ENCODE measurements at places on chromosomes 7 and 10.

- no peak for DNase-seq
Measured at GRCh38 chr7:107834401-107834800, 31.4 kb upstream of the SLC26A3 start.

GRCh38 chr7:99437946-99438572, 539 bp downstream of the PTCD1 start:
- DNase-seq, result no peak

DNA sequence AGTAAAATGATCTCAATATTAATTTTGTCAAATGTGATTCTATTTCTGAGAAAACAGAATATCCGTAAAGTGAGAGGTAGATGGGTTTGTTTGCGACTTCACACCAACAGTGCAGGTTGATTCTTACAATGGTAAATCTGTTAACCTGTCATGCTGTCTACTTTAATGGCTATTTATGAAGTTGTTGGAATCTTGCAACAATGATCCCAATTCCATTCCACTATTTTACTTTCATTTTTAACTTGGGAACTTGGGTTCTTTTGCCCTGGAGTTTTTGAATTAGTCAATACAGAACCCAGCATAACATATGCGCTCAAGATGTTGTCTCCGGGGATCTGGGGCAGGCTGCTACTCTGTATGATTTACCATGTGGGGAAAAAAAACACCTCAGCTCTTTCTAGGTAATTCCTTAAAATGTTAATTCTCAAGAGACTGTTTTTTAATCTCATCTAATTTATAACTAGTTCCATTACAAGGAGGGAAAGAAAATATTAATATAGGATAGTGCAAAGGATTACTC, 1.2 kb downstream of the LGI1 start:
- DNase-seq, result peak; percentile 30

DNA sequence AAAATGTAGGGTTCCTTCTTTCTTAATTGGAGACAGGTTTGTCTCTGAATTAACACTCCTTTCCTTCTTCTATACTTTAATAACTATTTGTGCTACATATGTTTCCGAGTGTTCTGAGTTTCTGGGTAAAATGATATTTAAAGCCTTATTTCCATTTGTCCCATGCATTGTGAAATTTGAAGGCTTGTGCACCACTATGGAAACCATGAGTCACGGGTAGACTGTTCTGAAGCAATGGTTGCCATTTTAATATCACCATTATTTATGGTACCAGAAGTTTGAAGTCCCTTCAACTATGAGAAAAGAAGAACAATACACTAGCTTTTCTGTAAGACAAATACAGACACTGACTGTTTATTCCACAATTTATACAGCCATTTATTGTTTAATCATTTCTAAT, 44.7 kb upstream of the ZEB1 start:
- DNase-seq, result no peak

- no peak for DNase-seq
Measured at GRCh38 chr10:97280783-97281182, 11.7 kb downstream of the ARHGAP19 start.

- peak; percentile 24 for DNase-seq
Measured at GRCh38 chr7:70072220-70072619, 473.9 kb downstream of the AUTS2 start.

GRCh38 chr10:86284355-86285105, 82.1 kb downstream of the GRID1 start:
- no peak for DNase-seq

DNA sequence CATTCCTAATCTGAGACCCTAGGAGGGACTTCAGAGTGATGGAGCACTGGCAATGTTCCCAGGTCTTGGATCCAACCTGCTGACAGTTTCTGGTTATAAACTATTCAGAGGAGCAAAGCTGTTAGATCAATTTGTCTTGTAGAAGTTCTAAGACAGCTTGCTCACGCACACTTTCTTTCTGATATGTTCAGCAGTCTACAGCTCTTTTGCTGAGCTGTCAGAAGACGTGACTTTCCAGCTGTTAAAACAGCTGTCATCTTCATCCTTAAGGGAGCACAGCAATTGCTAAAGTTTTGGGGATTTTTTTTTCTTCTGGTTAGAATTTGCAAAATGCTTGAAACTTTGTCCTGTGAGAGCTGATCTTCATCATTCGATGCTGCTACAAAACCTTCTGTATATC, 823.1 kb downstream of the SORCS1 start:
- DNase-seq, result no peak

GRCh38 chr10:29656451-29656992, 21.8 kb upstream of the SVIL start:
- DNase-seq, result no peak

DNA sequence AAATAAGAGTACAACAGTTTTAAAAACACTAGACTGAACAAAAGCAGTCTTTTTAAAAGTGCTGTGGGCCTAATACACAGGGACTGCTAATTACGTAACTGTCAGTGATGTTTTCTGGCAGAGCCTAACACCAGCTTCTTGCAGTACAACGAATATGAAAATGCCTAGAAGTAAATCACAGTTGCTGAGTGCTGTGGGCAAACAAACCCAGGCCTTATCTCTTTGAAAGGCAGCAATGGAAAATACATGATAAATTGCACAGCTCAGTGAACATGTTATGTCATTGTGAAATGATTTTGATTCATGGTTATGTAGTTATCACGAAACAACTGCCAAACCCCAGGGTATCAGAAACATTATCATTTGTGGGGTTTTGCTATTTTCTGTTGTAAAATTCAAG, 428.4 kb downstream of the GFRA1 start:
- DNase-seq, result peak; percentile 21

DNA sequence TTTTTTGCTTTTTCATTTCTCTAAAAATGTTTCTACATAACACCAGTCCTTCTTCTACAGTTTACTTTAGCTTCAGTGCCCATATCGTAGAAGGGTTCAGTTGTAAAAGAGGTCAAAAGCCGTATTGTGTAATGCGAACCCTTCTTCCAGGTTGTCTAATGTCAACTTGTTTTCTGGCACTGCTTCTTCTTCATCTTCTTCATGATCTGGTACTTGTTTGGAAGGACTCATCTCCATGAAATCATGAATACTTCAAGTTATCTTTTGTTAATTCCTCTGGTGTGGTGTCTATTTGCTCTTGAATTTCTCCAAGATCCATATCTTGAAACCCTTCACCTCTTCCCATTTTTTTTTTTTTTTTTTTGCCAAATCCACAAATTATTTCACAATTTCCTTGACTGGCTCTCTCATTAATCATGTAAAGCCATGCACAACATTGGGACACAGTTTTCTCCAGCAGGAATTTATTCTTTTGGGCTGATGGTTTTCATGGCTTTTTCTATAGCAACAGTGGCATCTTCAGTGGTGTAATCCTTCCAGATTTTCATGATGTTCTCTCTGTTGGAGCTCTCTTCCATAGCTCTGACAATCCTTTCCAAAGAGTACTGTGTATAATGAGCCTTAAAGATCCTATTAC, 85.1 kb downstream of the CPED1 start:
- DNase-seq, result no peak

DNA sequence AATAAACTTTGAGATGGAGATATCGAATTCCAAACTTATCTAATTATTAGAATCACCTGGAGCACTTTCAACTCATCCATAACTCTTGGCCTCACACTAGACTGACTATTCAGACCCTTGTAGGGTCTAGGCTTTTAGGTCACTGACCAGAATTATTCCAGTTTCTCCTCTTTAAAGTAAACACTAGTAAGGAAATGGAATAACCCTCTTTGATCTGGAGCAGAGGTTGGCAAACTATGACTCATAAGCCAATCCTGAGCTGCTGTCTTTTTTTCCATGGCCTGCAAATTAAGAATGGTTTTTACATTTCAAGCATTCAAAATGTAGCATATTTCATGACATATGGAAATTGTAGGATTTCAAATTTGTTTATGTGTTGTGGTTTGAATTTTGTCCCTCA, 1601.9 kb downstream of the REEP3 start:
- DNase-seq, result no peak

GRCh38 chr10:75950997-75951589, 519.7 kb downstream of the LRMDA start:
- DNase-seq, result no peak

DNA sequence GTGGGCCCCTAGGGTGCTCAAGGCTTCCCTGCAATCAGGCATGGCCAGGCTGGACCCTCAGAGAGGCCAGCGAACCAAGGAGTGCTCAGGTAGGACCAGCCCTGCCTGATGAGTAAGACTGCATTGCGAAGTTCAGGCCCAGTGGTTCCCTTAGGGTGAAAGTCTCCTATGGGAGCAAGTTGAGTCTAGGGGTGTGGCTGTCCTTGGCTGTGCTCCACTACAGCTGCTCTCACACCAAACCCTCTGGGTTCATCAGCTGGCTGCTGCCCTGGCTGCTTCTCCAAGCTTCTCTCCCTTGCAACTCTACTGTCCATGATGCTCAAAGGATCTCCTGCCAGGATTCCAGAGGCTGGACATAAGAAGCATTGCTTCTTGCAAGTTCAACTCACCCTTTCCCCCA, 18.7 kb downstream of the FAM25A start:
- DNase-seq, result peak; percentile 9

DNA sequence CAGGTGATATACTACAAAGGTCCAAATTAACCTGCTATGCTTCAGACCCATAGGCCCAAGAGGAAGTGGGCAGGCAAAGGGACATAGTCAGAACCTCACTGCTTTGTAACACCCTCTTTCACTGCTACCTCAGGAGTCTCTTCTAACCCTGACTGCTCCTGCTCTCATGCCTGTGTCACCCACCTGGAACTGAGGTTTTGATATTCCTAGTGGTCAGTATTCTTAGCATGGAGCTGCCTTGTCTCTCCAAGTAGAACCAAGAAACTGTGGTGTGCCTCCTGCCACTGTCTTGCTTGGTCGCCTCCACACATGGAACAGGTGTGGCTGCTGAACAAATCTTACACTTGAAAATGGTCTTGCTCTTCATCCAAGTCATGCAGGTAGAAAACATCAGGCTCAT, 677.5 kb downstream of the XPNPEP1 start:
- DNase-seq, result no peak

- DNase-seq, result no peak
Measured at GRCh38 chr10:3691482-3691881, 93.5 kb downstream of the KLF6 start.

DNA sequence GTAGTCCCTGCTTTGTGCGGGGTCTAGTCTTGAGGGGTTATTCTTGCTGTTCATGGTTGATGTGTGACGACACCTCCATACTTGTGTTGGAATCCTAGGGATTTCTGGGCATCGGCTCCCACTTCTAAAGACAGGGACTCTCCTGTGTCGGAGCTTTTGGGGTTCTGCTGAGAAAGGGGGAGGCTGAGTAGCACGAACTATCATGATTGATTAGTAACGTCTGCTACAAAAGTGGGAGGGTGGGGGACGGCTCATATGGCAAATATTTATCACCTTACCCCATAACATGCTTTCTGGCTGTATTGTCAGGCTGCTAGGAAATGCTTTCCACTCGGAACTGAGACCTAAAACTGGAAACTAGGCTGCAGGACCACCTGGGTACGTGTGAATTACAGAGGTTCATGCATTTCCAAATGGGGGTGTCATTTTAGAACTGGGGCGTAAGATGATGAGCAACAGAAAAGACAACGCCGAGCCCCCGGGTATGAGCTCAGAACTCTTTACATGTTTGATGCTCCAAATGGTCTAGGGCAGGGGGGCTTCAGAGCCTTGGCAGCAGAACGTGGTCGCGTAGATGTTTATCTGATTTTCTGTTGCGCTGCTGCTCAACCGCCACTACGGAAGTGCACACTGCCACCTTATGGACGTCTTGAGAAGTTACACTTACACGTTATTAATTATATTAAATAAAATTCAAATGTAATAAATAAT, 15.1 kb upstream of the NME8 start:
- DNase-seq, result peak; percentile 67

- DNase-seq, result no peak
Measured at GRCh38 chr10:132545659-132546367, 8.2 kb downstream of the INPP5A start.

DNA sequence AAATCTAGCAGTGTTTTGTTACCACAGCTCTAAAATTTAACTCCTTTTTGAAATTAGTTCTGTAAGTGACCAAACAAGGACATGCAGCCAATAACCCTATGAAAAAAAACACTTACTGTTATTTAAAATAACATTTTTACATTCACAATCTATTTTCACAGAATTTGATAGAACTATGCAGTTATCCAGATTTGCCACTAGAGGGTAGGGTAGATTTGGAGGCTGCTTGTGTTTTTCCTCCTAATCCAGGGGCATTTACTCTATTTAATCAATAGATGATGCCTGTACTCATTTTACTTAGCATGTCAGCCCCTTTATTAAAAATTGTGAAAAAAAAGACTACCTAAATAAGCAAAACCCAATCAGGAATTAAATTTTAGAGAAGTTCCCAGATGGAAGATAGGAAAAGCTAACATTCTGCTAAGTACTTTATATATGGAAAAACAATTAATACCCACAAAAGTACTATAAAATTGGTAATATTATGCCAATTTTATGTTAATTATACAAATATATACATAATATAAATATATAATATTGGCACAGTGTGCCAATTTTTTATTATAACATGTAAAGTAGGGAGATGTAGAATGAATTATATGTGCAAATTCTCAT, 18.1 kb upstream of the LIPK start:
- peak; percentile 42 for DNase-seq

- DNase-seq, result no peak
Measured at GRCh38 chr7:68725843-68726785, 872.2 kb upstream of the AUTS2 start.

DNA sequence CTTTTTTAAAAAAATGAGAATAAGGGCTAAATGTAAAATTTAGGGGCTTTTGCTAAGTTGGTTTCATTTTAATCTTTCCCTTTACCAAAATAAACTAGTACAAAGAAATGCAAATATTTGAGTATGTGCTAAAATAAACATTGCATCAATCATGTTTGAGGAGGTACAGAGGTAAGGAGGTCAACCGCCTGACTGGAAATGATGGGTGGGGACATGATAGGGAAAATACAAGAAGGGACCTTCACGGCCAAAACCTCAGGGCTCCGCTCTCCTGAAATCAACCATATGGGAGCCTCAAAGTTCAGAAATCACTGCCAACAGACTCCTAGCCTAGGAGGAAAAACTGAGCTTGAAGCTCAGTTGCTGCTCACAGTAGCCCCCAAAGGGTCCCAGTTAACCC, 207.6 kb downstream of the AHR start:
- DNase-seq, result no peak

DNA sequence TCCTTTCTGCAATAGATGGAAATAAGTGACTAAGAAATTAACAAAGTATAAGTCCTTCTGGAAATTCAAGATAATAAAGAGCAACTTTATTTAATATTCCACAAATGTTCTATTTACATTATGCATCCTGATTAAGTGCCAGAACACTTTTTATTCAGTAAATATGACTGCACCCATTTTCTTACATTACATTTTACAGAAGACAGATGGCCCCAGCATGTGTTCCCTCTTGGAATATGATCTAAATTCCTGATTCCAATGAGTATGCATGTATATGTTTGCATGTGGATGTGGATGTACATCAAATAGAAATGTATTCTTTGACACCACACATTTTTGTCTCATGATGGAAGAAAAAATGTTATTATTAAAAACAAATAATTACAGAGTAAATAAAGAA, 628.7 kb upstream of the SEMA3D start:
- DNase-seq, result no peak

- no peak for DNase-seq
Measured at GRCh38 chr7:18727115-18727870, 231.7 kb downstream of the HDAC9 start.

Data from AG20443 (cell line).